ENCODE measurements at places on chromosomes 6 and 20. TPM values are rescaled to one million over a fixed set of nuclear protein-coding genes. Genes with fewer than 3 reads are reported as not detected.

The FOXF2 gene
- total RNA-seq = 0.12 TPM

DNA sequence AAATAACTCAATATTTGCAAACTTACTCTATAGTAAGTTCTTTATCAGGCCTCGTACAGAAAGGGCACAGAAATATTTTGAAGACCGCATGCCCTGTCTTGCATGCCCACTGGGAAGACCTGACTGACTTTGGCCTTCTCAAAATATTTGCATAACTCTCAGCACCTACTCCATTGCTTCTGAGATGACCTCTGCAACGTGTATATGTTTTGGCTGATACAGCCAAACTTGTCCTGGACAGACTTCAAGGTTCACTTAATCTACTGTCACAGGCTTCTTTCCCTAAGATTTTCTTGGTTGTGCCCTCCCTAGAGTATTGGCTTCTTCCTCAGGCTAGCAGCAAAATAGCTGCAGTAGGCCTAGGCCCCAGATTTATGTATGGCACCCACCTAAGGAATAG lies 21.5 kb upstream of the SERINC3 start:
- H3K36me3 ChIP-seq = no peaks in the 10 kb centered on the region
- no peak overlapping the region for H3K27ac ChIP-seq
- no peak overlapping the region for H3K4me3 ChIP-seq

GRCh38 chr6:40520084-40520483 lies 67.1 kb downstream of the LRFN2 start:
- no peaks in the 10 kb centered on the region for H3K4me1 ChIP-seq
- H3K27ac ChIP-seq = no peak overlapping the region
- no peaks in the 10 kb centered on the region for H3K27me3 ChIP-seq
- no peak overlapping the region for H3K4me3 ChIP-seq

DNA sequence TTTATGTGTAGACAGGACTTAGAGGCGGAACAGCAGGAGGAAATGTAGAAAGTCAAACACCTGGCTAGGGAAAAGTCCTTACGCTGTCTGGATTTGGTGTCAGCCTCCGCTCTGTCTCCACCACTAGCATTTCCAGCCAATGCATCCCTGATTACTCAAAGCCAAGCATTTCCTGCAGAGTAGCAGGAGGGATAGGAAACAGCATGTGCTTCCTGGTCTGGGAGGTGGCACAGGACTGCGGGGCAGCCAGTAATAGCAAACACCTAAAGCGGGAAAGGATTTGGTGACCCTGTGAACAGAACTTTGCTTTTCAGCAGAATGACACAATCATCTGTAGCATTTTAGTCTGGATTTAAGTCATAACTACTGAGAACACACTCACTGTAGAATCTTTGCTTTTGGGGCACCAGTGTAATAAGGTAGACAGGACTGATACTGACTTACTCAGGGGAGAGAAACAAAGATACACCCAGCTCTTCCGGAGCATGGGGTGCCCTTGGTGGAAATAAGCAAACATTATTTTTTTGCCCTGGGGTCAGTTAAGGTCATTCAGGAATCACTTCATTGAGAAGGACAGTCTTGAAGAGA lies 133.3 kb upstream of the AHI1 start:
- H3K27ac ChIP-seq = no peak overlapping the region
- no peak for DNase-seq
- no peak overlapping the region for H3K4me3 ChIP-seq

- peak overlapping the region; percentile 22 for H3K27ac ChIP-seq
- no peak overlapping the region for H3K4me3 ChIP-seq
- no peaks in the 10 kb centered on the region for H3K4me1 ChIP-seq
- no peaks in the 10 kb centered on the region for H3K36me3 ChIP-seq
- no peaks in the 10 kb centered on the region for H3K27me3 ChIP-seq
Observed at GRCh38 chr20:23622839-23623343, 14.9 kb downstream of the CST3 start.

- no peak overlapping the region for H3K27ac ChIP-seq
- no peaks in the 10 kb centered on the region for H3K4me1 ChIP-seq
- no peak overlapping the region for H3K4me3 ChIP-seq
- H3K27me3 ChIP-seq = no peaks in the 10 kb centered on the region
Observed at GRCh38 chr20:59677586-59677985, 73.2 kb downstream of the PHACTR3 start.

The CST1 gene
- total RNA-seq = not detected
